ENCODE measurements at places on chromosomes 2 and 18.

GRCh38 chr2:69797836-69798289 lies 31.6 kb upstream of the GMCL1 start:
- DNase-seq = no peak

- no peak for DNase-seq
These were observed 45.3 kb upstream of the HS6ST1 start for GRCh38 chr2:128363934-128364361.

DNA sequence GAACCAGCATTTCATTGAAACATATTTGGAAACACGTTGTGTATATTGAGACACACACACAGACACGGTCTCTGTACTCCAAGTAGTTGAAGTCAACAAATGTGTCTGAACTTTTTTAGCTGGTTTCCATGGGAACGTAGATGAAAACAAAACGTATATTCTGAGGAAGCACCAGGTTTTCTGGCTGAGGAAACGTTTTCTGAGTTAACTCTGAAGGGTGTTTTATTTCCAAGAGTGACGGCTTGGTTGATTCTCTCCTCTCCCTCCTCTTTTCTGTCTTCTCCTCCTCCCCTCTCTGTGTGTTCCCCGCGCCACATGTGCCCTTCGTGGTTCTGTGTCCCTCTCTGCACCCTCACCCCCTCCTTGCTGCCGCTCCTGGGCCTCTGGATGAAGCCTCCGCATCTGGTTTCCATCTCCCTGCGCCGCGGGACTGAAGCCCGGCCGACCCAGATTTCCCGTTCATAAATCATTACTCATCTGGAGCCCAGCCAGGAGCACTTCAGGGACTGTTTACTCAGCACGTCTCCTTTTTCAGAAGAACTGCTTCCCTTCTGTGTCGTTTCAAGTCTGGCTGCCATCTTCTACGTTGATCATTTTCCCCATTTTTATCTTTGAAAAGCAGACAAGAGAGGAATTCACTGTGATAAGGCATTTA lies 122.7 kb downstream of the COL6A3 start:
- no peak for DNase-seq

GRCh38 chr2:176148751-176149421 lies 2.5 kb upstream of the HOXD4 start:
- no peak for DNase-seq

- no peak for DNase-seq
These were observed 289.3 kb upstream of the TANK start for GRCh38 chr2:160870729-160871465.

- no peak for DNase-seq
These were observed 64.4 kb downstream of the TRABD2A start for GRCh38 chr2:84816426-84817026.

DNA sequence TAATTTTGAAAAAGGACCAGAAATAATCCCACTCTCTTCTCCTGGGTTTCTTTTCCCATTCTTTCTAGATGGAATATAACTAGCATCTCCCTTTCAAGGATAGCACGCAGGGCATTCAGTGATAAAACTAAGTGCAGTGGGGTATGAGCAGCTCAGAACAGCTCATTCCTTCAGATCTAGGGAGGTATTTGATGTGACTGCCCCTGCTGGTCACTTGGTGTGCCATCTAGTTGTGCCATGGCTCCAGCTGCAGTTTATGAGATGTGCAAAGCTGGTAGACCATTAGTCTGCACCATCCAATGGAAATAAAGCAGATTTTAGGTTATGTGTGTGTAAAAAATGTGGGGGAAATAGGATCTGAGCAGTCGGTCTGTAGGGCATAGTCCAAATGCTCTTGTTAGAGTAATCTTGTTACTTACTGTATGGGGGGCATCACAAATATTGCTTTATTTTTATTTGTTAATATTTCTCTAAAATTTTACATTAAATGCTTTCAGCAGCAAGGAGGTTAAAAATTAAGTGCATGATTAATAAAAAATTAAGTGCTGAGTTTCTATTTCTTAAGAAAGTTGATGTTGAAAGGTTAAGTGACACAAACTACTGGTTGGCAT lies 38.9 kb downstream of the CTAGE1 start:
- DNase-seq = no peak

Data from hematopoietic multipotent progenitor cell treated with erythropoietin and hydrocortisone succinate and interleukin-3 and kit ligand, for 17 days (in vitro differentiated cells).